KBM-7 (cell line): ENCODE measurements at places on chromosomes 13 and 19.

- no peak for DNase-seq
Measured at GRCh38 chr13:105403086-105403485, 1132.4 kb downstream of the EFNB2 start.

DNA sequence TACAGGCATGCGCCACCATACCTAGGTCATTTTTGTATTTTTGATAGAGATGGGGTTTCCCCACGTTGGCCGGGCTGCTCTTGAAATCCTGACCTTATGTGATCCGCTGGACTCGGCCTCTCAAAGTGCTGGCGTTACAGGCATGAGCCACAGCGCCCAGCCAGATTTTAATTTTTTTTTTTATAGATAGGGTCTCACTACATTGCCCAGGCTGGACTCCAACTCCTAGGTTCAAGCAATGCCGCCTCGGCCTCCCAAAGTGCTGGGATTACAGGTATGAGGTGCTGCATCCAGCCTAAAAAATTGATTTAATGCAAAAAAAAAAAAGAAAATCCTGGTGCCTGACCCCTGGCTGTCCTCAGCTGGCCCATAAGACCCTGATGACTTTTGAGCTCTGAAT is 24.9 kb upstream of the CERS4 start:
- DNase-seq, result no peak

- DNase-seq, result no peak
Measured at GRCh38 chr19:30160426-30160825, 211.8 kb upstream of the ZNF536 start.

GRCh38 chr19:18660051-18660910 is 23.2 kb upstream of the CRTC1 start:
- no peak for DNase-seq

- peak; percentile 47 for DNase-seq
Measured at GRCh38 chr13:40653527-40654318, 12.7 kb downstream of the FOXO1 start.

DNA sequence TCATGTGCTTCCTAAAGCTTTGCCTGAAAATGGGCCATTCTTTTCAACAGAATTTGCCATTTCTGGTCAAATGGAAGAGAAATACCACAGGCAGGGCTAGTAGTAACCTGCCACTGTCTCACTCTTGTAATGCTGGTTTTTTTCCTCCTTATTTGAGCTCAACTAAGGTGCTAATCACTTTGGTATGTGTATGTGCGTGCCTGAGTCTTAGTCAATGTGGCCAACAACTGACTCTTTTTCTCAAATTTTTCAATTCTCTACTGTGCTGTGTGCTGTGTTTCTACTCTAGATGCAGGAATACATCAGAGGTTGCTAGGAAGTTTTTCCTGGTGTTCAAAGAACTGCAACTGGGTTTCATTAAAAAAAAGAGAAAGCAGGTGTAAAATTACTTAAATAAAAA is 870.2 kb downstream of the EFNB2 start:
- DNase-seq, result no peak

DNA sequence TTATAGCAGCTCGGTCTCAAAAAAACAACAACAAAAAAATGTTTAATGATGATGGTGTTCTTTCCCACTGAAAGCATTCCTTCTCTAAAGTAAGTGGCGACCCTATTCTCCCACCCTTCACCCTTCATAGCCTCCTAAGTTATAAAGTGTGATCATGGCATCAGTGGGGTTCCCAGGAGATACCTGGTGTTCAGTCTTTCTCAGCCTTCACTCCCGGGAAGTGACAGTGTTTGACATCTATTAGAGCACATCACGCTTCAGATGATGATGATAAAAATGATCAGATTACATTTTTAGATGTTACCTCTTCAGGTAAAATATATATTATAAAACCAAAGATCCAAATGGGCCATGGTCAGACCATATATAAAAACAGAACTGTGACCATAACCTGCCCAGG is 51.0 kb downstream of the TGDS start:
- DNase-seq, result no peak

- no peak for DNase-seq
Measured at GRCh38 chr13:31372454-31372853, 172.7 kb downstream of the B3GLCT start.

GRCh38 chr19:12346896-12347295 is 13.5 kb upstream of the ZNF563 start:
- DNase-seq, result no peak

DNA sequence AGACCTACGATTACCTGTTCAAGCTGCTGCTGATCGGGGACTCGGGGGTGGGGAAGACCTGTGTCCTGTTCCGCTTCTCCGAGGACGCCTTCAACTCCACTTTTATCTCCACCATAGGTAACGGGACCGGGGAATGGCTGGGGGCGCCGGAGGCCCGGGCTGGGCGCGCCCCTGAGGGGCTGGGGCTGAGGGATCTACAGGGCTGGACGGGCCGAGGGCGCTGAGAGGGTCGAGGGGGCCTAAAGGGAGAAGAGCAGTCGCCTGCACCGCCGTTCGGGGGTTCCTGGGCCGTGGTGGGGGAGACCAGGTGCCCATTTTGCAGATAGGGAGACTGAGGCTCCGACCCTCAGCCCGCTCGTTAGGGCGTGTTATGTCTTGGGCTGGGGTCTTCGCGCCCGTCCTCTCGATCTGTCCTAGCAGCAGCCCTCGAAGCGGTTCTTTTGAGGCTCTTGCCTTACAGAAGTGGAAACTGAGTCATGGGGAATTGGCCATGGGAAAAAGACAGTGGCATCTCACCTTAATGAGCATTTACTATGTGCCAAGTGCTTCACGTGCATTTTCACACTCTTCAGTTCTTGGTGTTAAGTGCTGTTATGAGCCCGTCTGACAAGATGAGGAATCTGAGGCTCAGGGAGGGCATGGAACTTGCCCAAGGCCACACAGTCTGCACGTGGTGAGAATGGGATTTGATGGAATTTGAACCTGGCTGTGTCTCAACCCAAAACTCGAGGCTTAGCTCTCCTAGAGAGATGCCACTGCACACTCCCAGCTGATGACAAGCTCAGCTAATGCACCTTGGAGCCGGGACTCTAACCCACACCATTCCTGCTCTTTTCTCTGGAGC is 442 bp downstream of the RAB8A start:
- DNase-seq, result no peak
